BJ (cell line): ENCODE measurements at places on chromosomes 16 and 17. TPM values are rescaled to one million over a fixed set of nuclear protein-coding genes. Genes with fewer than 3 reads are reported as not detected.

DNA sequence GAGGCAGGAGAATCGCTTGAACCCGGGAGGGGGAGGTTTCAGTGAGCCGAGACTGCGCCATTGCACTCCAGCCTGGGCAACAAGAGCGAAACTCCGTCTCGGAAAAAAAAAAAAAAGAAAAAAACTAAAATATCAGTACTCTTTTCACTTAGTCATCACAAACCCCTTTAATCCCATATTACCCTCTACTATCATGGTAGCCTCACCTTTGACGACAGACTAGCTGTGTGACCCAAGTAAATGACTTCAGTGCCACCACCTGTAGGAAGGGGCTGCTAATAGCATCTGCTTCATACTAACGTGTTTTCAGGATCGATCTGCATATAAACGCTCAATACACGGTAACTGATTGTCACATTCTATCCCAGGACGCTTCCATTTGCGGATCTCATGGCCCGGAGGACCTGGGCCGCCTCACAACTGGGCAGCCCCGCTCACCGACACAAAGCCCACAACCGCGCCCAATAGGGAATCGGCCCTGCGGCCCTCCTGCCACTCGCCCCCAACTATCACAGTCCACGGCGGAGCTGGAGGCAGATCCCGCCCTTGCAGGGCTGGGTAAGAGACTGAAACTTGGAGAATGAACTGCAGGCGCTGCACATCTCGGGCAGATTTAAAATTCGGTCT, 1.1 kb upstream of the ZNF263 start:
- no peak for DNase-seq

DNA sequence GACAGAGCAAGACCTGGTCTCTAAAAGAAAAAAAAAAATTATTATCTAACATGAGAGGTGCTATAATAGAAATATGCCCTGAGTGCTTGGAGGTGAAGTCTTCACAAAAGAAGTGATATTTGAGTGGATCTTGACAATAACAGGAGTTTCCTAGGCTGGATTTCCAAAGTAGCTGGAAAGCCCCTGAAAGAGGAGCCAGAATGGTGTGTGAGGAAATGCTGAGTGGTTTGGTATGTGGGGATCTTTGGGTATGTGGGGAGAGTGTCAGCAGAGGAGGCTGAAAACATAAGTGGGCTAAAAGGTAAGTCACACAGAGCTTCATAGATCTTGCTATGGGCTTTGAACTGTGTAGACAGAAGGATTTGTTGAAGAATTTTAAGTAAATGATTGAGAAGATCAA, 100.1 kb downstream of the YPEL2 start:
- no peak for DNase-seq

DNA sequence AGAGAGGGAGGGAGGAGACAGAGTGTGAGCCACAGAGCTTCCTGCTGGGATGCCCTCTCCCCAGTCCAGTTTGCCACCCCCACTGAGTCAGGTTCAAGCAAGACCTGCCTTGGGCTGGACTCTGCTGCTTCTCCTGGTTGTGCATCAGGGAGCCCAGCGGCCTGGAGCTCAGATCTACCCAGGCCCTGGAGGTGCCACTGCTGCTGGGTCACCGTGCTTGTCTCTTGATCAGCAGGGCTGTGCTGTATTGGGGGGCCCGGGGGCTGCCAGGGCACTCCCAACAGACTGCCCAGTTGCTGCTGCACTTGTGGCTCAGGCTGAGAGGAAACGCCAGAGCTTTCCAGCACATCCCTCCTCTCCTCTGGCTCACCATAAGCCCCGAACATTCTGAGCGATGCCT, 8.9 kb downstream of the TLE7 start:
- DNase-seq: no peak

SOST gene
- not detected in 2 replicates for polyA plus RNA-seq

VAT1L gene
- 4.7 and 6.5 TPM in 2 replicates for polyA plus RNA-seq

- no peak for DNase-seq
Measured at GRCh38 chr16:89982318-89982717, 33.8 kb downstream of the DEF8 start.

- DNase-seq: no peak
Measured at GRCh38 chr17:40331743-40332641, 23.0 kb downstream of the RARA start.
